GM04504 (cell line): ENCODE measurements at places on chromosomes 5 and 9.

DNA sequence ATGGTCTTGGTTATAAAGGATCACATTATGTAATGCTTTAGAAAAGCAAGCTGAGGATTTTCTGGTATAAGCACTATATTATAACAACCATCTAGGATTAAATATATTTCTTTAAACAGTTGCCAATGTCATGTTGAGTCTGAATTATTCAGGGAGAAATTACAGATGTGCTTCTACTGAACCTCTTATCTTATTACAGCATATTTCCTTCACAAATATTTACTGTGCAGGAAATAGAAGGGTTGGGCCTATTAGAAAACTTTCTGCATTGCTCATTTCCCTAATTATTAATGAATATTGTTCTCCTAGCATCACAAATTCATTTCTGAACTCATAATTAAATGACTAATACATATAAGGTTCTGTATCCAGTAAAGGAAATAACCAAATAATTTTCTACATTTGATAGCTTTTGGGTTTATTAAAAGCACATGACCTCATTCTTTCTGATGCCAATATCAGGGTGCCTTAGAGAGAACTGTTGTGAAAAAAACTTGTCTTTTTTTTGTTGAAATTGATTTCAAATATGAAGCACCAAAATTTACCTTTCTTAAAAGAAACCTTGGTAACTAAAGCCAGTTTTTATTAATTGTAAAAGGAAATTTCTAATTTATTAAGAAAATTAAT is 476.8 kb upstream of the PTGER4 start:
- DNase-seq, result no peak

DNA sequence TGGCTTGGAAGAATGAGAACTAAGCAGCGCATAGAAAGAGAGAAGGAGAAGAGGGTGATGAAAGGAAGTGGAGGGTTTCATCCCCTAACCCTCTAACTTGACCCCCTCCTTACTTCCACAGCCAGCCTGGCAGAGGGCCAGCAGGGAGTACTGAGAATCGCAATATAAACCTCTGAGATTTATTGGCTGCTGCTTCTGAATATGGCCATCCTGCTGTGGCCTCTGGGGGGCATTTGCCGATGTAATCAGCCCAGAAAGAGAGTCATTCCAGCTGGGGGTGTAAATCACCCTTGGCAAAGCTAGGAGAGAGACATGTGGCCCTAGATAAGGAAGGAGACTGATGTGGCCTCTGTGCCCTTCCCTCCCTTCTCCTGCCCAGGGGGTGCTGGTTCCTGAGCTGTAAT is 960 bp upstream of the GFRA3 start:
- no peak for DNase-seq

DNA sequence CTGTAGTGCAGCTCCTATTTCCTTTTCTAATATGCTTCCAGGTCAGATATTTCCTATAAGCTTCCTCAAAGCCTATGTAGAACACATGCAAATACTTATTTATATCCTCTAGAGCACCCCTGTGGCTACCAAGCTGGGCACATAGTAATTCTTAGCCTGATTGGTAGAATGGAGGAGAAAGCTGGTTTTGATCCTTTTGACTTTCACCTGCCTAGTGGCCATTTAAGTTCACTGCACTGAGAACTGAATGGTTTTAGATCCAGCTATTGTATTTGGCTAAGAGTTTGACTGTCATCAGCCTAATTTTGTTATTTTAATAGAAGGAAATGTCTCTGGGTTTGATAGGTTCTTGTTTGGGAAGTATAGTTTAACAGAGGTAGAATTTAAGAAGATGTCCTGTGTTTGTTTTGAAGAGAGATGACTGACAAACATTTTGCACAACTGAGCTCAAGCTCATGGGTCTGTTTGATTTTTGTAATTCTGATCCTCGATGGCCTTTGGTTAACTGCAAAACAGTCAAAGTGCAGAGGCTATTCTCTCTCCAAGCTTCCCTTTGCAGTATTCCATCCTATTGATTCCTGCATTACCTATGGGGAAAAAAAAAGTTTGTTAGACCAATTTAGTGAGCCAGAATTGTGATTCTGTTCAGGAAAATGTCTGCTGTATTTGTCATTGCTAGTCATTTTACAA is 85.4 kb downstream of the KCNN2 start:
- DNase-seq, result no peak

- DNase-seq, result no peak
These were observed 7.9 kb downstream of the SH2D3C start for GRCh38 chr9:127770583-127770904.

DNA sequence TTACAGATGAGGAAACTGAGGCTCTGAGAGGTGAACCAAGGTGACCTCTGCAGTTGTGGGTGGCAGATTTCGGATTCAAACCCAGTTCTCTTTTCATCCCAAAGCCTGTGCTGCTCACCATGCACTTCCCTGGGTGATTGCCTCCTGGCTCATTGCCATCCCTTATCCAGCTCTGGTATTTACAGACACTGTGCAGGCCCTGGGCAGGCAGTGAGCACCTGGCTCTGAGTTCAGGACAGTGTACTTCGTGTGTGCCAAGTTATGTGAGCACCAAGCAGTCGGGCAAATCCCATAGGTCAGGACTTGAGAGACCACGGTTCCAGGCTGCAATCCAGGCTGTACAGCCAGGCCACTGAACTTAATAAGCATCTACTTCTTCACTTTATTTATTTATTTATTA is 1.4 kb downstream of the LRSAM1 start:
- DNase-seq, result no peak

DNA sequence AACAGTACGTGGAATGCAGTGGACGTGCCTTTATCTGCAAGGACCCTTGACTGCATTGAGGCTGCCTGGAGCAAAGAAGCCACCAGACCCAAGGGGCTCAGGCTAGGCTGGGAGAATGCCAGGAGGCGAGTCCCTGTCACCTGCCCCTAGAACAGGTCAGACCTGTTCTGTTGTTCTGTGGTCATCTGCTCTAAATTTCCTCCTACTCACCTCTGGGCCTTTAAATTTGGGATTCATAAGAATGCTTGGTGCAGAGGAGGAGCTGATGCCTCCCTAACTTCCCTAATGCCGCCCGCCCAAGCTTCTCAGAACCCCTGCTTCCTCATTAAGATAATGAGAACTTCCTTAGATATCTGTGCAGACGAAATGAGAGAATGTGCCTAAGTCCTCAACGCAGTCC is 32.0 kb downstream of the DAPK1 start:
- no peak for DNase-seq

DNA sequence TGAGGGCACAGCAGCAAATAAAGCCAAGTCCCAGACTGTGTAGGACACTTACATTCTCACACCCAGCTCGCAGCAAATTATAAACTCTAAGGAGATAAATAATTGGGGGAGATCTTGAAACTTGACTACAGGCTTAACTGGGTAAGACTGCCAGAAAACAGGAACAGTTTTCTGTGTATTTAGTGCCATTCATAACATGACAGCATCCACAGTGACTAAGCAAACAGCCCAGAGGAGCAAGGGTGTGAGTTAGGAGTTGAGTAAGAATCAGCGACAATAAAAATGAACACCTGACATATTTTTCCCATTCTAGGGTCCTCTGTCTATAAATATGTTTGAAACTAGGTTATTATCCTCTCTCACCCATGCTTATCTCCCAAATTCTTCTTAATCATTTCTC is 370.9 kb upstream of the WWC1 start:
- no peak for DNase-seq

DNA sequence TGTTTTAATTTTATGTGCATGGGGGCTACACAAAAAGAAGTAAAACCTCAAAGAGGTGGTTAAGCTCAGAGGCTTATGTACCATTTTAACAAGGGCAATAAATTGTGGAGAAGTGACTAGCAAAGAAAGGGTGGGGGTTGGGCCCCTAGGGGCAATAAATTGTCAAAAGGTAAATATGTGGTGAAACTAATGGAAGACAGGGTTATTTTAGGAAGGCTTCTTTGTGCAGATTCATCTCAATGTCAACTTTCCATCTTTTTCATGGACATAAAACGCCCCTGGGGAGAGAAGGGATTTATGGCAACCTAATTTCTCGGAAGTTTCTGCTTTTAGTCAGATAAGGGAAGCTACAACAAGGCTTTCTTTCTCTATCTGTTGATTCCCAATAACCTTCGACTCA is 42.5 kb upstream of the GOLM1 start:
- DNase-seq, result no peak

GRCh38 chr5:73419465-73420390 is 28.8 kb downstream of the FOXD1 start:
- DNase-seq, result no peak

GRCh38 chr9:137740312-137740711 is 121.5 kb downstream of the EHMT1 start:
- no peak for DNase-seq
